Stimulated activated CD8-positive, alpha-beta memory T cell treated with anti-CD3 and anti-CD28 coated beads, Interleukin-4, amount 100 ng/mL, for 4 hours (primary cell): ENCODE measurements at places on chromosomes 5 and 9.

GRCh38 chr5:61999371-61999770, 306.6 kb upstream of the KIF2A start:
- no peak for DNase-seq

- DNase-seq: no peak
These were observed 132.4 kb upstream of the EPB41L4A start for GRCh38 chr5:112551419-112552032.

DNA sequence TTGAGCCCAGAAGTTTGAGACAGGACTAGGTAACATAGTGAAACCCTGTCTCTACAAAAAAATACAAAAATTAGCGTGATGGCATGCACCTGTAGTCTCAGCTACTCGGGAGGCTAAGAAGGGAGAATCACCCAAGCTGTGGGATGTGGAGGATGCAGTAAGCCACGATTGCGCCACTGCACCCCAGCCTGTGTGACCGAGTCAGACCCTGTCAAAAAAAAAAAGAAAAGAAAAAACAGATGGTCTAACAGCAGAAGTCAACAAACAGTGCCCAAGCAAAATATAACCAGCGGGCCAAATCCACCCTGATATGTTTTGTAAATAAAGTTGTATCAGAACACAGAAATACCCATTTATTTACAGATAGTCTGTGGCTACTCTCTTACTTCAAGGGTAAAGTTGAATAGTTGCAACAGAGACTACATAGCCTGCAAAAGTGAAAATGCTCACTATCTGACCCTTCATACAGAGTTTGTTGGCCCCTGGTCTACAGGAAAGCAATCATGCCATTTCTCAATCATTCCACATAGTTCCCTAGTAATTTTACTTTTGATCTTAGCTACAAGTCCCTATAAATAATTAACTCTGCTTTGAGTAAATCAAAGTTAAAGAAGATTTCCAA, 383.7 kb downstream of the TLE1 start:
- DNase-seq: no peak

- DNase-seq: no peak
These were observed 1.8 kb downstream of the RALGDS start for GRCh38 chr9:133119103-133119845.

GRCh38 chr5:38709678-38710306, 136.0 kb upstream of the OSMR start:
- DNase-seq: no peak

DNA sequence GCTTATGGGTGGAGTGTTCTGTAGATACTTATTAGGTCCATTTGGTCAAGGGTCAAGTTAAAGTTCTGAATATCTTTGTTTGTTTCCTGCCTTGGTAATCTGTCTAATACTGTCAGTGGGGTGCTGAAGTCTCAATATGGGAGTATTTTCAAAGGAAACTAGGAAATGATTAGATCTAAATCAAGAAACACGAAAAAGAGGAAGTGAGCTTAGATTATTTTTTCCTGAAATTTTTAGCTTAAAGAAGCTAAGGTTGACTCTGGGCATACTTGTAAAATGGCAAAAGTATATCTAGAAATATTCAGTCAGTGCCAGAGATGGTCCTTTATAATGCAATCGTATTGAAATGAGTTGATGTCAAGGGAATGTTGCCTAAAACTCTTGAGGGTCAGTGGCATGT, 313.5 kb downstream of the ICE1 start:
- no peak for DNase-seq

DNA sequence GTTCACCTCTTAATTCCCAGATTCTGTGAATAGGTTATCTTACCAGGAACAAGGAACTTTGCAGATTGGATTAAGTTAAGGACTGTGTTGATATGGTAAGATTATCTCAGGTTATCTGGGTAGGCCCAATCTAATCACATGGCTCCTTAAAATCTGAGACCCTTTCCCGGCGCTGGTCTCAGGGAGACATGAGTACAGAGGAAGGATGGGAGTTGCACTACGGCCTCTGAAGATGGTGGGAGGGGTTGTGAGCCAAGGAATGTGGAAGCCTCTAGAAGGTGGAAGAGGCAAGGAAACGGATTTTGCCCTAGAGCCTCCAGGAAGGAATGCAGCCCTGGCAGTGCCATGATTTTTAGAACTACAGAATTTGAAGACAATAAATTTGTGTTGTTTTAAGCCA, 95.1 kb downstream of the AK8 start:
- DNase-seq: no peak

- no peak for DNase-seq
These were observed 11.7 kb downstream of the TSPAN17 start for GRCh38 chr5:176658817-176659511.

DNA sequence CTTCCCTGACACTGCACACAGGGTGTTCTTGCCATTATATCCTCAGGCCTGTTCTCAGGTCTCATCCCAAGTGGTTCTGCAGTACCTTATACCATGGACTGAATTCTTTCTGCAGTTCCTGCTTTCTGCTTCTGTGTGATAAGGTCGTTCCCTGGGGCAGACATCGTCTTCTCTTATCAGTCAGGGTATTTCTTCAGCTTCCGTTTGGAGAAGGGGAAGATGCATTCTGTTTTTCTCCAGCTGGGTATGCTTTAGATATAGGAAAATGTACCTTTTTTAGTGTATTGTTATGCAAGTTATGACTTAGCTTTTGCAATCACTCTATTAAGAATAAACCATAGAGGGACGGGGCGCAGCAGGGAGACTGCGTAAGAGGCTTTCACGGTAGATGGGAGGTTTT, 31.1 kb downstream of the RALGPS1 start:
- no peak for DNase-seq

DNA sequence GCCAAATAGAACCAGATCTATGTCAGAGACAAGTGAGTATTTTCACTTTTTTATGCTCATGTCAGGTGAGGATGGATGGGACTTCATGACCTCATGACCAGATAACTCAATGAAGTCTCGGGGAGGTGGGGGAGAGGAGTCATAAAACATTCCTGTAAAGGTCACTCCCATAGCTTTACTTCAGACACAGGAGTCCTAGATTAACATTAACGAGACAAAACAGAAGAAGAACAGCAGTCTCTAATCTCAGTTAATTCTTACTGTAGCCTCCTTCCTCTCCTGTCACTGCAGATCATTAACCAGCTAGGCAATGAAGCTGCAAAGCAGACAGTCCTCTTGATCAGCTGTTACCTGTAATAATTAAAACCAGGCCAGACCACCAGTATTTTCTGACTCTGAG, 11.2 kb downstream of the CRHBP start:
- no peak for DNase-seq

DNA sequence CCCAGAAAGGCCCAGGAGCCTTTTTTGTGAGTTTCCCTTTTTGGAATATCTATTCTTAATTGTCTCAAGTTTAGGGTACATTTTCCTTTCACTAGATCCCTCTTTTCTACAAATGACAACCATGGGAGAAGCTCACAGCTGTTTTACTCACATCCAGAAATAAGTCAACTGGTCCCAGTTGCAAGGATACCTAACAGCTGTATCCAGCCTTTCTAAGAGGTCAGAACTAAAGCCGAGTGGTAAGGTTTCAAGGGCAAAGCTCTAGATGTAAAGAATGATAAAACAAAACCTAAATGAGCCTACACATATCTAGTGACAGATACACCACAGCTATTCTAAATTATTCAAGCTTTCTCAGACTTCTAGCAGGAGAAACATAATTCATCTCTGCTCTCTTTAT, 4.4 kb downstream of the FGF10 start:
- DNase-seq: no peak

- no peak for DNase-seq
These were observed 14.2 kb upstream of the CCNB1 start for GRCh38 chr5:69152731-69153130.

- no peak for DNase-seq
These were observed 964 bp downstream of the HTR4 start for GRCh38 chr5:148653291-148653835.

DNA sequence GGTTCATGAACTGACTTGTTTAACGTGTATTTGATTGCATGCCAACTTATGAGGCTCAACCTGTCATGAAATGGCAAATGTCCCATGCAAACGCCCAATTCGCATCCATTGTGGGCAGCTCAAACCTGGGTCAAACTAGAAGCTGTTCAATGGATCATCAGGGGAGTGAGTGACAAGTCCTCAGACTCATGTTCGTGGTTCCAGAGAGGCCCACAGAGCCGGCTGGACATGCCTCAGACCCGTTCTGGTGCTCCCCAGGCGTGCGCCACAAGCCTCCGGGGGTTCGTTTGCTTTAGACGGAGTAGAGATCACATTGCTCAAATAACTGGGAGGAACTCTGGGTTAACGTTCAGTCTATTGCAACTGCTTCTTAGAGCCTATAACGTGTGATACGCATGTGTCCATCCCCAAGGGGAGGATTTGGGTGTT, 15.0 kb downstream of the GFI1B start:
- DNase-seq: no peak

- no peak for DNase-seq
These were observed 186.8 kb upstream of the PRLR start for GRCh38 chr5:35417040-35417439.

GRCh38 chr5:3446410-3446809, 149.2 kb upstream of the IRX1 start:
- no peak for DNase-seq

DNA sequence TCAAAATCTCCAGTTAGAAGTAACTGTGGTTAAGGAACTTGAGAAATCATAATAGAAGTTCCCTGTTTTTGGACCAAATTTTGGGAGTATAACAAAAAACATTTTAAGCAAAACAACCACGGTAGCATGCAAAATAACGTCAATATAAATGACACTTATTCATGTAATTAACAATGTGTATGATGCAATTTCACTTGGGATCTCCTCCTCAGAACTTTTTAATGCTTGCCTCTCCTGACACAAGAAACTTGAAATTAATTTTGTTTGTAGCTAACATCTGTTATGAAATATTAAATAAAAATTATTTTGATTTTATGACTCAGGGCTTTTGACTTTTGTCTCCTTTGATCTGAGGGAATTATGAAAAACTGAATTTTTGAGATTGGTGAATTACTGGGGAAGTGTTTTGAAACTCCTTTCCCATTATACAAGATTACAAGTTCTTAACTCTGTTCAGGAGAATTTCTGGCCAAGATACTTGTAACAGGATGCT, 149.7 kb downstream of the ATP10B start:
- no peak for DNase-seq

DNA sequence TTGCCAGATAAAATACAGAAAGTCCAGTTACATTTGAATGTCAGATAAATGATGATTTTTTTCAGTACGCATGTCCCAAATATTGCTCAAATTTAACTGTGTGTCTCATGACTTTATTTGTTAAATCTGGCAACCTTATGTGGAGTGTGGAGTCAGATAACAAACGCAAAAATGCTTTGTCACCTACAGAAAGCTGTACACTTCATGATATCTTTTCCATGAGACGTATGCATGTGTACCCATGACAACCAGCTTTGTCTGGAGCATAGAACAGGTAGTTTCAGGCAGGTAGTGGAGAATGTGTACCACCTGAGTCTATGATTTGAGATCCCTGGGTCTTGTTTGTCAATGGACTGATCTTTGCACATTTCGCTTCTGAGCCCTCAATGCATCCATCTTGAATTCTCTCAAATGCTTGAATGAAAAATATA, 105.5 kb upstream of the CPEB4 start:
- DNase-seq: no peak

DNA sequence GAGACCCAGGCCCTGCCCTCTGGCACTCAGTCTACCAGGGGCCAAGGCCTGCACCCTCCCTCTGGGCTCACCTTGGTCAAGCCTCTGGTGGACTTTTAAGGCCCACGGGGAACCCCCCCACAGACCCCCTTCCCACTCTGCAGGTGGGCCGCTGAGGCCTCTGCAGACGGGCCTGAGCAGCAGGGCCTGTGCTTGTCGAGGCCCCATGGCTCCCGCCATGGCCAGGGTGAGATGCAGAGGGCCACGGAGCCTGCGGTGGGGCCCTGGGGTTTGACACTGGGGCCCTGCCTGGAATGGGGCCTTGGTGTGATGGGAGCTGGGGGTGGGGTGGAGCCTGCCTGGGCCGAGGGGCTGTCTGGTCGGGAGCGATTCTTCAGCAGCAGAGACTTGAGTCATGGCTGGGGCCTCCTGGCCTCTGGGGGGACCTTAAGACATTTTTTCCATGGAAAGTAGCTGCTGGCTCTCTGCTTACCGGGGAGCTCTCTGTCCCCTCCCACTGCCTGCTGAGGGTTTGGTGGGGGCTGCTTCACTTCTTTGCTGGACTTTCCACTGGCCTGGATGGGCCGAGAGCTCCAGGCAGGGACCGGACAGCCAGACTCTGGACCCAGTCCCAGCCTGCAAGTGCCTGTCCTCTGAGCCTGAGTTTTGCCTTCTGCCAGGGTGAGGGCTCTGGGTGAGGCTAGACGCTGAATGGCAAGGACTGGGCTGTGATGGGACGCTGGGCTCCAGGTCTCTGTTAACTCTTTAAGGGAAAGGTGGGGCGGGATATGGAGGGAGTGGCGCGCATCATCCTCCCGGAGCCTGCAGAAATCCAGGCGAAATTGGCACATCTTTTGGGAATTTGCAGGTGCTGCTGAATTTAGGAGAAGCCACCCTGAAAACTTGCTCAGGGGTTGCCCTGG, 132.2 kb downstream of the RXRA start:
- no peak for DNase-seq

- DNase-seq: no peak
These were observed 56.0 kb downstream of the NIPAL4 start for GRCh38 chr5:157516006-157516405.

DNA sequence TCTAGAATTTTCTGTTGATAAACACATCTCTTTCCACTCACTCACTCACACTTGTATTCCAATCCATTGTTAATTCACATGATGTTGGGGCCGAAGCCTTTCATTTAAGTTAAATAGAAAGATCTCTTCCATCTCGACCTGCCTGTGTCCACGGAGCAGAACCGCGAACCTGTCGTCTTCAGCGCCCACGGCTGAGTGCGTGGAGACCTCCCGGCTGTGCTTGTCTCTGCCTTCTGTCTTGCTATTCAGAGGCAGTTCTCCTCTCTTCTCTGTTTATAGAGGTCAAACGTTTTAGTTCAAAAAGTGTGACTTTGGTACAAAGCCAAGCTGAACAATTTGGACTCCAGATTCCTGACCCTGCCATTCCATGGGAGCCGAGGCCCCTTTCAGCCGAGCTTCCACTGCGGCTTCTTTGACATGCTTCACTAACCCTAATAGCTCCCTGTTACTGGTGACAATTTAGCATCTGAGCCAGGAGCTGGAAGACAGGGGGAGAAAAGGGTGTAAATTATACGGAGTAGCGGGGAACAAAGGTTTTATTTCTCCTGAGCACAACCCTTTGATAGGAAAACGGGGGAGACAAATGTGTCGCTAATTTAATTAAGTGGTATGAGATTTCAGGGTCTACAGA, 314.4 kb upstream of the IRX4 start:
- DNase-seq: no peak

DNA sequence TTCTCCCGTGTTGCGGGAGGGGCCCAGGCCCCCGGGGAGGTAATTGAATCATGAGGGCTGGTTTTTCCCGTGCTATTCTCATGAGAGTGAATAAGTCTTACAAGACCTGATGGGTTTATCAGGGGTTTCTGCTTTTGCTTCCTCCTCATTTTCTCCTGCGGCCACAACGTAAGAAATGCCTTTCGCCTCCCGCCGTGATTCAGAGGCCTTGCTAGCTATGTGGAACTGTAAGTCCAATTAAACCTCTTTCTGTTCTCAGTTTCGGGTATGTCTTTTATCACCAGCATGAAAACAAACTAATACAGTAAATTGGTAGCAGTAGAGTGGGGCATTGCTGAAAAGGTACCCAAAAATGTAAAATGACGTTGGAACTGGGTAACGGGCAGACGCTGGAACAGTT, 1035.1 kb downstream of the DTWD2 start:
- DNase-seq: no peak

- DNase-seq: no peak
These were observed 121.0 kb upstream of the NR3C1 start for GRCh38 chr5:143524338-143524945.

GRCh38 chr9:5185220-5185840, at the start of gene INSL6:
Gene INSL6 (minus strand): TSS chr9:5185639. CDS start chr9:5185602, 37 bp downstream.
- DNase-seq: no peak
